T-cell (primary cell): ENCODE measurements at places on chromosomes 4 and X.

GRCh38 chrX:103423955-103424638 lies 47.8 kb downstream of the BEX3 start:
- no peak overlapping the region for H3K4me3 ChIP-seq
- no peaks in the 10 kb centered on the region for H3K27me3 ChIP-seq
- no peaks in the 10 kb centered on the region for H3K36me3 ChIP-seq
- H3K4me1 ChIP-seq, result no peaks in the 10 kb centered on the region
- DNase-seq, result no peak

DNA sequence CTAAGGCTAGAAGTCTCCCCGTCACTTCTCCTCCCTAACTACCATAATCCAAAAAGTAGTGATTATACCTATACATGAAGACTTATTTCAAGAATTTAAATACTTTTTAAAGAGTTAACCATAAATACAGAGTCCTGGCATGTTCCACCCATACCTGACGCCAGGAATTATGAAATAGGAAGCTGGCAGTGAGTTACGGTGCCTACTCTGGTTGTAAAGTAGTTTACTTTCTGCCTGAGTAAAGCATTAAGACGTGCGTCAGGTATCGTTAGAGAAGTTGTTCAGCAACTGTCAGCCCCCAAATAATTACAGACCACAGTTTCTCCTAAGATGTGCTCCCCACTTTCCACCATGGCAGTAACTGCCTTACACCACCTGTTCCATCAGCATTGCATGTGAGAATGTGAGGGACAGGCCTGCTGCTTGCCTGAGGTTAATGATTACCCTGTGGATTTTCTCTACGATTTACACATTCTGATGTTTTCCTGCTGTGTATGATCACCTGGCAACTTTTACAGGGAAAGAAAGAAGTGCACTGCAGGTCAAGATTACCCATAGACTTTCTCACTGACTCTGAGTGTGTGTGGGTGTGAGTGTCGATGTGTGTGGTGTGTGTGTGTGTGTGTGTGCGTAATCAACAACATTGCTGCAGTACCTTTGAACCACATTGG lies 92.3 kb upstream of the SLC7A11 start:
- DNase-seq, result no peak
- no peak overlapping the region for H3K4me3 ChIP-seq
- H3K36me3 ChIP-seq, result no peaks in the 10 kb centered on the region
- no peak overlapping the region for H3K27ac ChIP-seq
- no peaks in the 10 kb centered on the region for H3K4me1 ChIP-seq

DNA sequence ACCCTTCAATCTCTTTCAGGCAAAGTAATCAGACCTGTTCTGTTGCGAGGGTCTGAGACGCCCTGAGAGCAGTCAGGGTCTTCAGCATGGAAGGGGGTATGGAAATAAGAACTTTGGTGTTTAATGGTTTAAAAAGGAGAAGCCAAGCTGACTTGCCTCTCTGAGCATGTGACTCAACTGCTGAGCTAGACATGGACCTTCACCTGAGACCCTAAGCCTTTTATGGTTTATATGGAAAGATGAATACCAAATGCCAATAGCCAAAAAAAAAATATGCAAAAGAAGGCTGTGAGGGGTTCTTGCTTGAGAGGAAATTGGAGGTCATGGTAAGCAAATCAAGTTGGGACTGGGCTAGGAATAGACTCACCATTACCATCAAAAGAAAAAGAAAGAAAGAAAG lies 30.6 kb downstream of the CHRNA9 start:
- DNase-seq, result no peak
- no peaks in the 10 kb centered on the region for H3K36me3 ChIP-seq
- no peaks in the 10 kb centered on the region for H3K4me1 ChIP-seq

DNA sequence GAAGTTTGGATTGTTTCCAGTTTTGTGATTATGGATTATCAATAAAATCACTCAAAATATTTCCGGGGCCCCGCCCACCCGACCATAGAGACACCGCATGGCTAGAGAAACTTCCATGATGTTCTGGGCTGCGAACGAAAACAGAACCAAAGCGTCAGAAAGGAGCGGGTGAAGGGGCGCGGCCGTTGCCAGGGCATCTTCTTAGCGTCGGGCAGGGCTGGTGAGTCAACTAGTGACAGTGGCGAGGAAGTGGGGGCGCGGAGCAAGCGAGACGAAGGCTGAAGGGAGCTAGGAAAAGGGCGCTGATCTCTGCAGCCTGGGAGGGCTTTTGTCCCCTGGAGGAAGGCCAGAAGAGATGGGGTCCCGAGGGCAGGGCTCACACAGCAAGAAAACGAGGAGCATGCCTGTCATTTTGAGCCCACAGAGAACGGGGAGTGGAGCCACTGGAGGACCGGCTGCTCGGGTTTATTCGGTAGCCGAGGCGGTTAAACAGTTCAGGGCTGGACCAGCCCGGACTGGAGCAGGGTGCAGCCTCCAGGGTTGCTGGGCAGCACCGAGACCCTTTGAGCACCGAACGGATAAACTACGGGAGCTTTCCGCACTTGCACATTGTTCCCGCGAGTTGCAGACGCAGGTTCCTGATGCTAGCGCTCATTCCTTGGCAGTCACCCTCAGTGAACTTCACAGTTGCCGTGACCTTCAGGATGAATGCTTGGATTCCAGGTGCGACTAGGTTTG lies 298.1 kb upstream of the TRPC5 start:
- H3K27ac ChIP-seq, result no peak overlapping the region
- H3K27me3 ChIP-seq, result no peaks in the 10 kb centered on the region
- no peak overlapping the region for H3K4me3 ChIP-seq

DNA sequence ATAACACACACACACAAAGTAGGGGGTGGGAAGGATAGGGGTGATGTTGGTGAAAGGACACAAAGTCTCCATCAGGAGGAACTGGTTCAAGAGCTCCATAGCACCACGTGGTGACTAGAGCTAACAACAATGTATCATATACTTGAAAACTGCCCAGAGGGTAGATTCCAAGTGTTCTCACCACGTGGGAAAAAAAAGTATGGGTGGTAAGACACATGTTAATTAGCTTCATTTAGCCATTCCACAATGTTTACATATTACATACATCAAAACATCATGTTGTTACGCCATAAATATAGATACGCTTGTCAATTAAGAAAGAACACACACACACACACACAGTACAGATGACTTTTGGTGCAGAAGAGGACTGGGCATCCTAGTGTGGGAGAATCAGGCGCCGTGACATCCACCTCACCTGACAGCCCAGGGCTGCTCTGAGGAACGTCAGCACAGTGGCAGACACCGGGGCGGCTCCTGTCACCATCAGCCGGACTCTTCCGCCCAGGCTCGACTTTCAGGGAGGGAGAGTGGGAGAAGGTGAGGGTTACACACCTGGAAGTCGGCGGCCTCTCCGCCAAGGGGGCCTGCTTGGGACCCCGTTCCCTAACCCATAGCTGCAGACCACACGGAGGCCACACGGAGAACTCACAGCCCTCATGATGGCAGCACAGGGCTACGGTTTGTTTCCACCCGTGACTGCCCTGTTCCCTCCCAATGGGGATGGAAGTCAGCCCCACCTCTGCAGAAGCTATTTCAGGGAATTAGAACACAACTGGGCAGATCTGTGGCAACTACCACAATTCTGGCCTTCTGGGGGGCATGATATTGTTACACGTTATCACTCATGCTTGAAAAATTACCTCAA lies 31.8 kb upstream of the CENPU start:
- no peak for DNase-seq
- H3K4me3 ChIP-seq, result no peak overlapping the region
- peaks cover 12% of the 10 kb centered on the region for H3K4me1 ChIP-seq
- H3K27ac ChIP-seq, result no peak overlapping the region
- no peaks in the 10 kb centered on the region for H3K27me3 ChIP-seq
- H3K36me3 ChIP-seq, result peaks cover 3% of the 10 kb centered on the region

DNA sequence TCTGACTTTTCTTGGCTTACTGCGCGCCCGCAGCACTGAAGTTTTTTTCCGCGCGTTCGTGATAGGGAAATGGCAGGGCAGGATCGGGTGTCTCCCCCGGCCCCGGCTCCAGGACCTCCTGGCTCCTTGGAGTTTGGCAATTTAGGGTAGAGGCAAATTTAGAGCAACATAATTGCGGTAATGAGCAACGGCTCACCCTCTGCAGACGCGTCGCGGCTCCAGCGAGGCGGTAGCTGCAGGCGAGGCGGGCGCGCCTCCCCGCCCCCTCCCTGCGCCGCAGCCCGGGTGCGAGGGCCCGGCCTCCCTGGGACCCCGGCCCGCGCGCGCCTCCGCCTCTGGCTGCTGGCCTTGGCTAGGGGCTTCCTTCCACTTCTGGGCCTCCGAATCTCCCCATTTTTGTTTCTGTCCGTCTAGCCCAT lies 6.2 kb downstream of the MSX1 start:
- DNase-seq, result no peak
- peaks cover 33% of the 10 kb centered on the region for H3K4me1 ChIP-seq
- H3K27ac ChIP-seq, result no peak overlapping the region

GRCh38 chr4:185222598-185222997 lies 13.2 kb downstream of the SNX25 start:
- no peak overlapping the region for H3K4me3 ChIP-seq
- DNase-seq, result no peak
- H3K36me3 ChIP-seq, result no peaks in the 10 kb centered on the region
- no peaks in the 10 kb centered on the region for H3K4me1 ChIP-seq

DNA sequence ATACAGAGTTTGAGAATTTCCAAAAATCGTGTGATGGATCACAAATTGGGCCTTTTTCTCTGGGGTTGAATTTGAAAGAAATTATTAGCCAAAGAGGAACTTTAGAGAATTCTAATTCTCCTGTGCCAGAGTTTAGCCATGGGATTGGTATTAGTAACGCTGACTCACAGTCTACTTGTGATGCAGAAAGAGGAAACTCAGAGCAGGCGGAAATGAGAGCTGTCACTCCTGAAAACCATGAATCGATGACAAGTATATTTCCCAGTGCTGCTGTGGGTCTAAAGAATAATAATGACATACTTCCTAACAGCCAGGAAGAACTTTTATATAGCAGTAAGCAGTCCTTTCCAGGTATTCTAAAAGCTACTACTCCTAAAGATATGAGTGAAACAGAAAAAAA lies 64.9 kb downstream of the N4BP2 start:
- peaks cover 14% of the 10 kb centered on the region for H3K4me1 ChIP-seq
- no peaks in the 10 kb centered on the region for H3K36me3 ChIP-seq
- H3K27ac ChIP-seq, result no peak overlapping the region
- no peaks in the 10 kb centered on the region for H3K27me3 ChIP-seq
- DNase-seq, result no peak
- no peak overlapping the region for H3K4me3 ChIP-seq

- no peaks in the 10 kb centered on the region for H3K4me1 ChIP-seq
- no peak for DNase-seq
- no peaks in the 10 kb centered on the region for H3K36me3 ChIP-seq
- H3K4me3 ChIP-seq, result no peak overlapping the region
These were observed 342.8 kb downstream of the RAPGEF2 start for GRCh38 chr4:159445692-159446091.

DNA sequence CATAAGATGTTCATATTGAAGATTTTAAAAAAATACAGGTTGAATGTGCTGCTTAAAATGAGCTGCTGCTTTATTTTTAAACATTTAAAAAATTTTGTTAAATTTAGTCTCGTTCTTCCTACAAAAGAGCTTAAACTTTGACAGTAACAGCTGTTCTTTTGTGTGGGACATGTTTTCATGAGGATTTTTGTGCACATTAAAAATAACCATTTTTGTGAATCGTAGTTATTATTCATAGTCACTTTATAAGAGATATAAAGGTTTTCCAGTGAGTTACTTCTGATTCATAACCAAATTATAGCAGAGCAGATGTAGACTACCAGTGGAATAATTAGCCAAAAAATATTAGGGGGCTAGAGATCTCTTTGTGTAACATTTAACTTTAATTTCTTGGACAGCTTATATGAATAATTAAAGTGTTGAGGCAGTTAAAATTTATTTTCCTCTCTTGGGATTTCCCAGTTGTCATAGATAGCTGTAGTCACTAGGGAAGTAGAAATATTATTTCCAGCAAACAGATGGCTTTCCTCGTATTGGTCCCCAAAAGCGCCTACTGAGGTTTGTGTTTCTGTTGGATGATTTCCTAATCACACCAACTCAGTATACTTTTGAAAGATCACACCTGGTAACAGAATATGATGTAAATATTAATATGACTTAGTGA lies 24.2 kb downstream of the RBPJ start:
- peaks cover 2% of the 10 kb centered on the region for H3K4me1 ChIP-seq
- H3K4me3 ChIP-seq, result no peak overlapping the region
- no peak for DNase-seq

GRCh38 chrX:35098419-35098818 lies 155.8 kb downstream of the FAM47B start:
- H3K27me3 ChIP-seq, result no peaks in the 10 kb centered on the region
- H3K27ac ChIP-seq, result no peak overlapping the region
- no peak overlapping the region for H3K4me3 ChIP-seq

- no peaks in the 10 kb centered on the region for H3K36me3 ChIP-seq
- DNase-seq, result no peak
- no peak overlapping the region for H3K27ac ChIP-seq
- no peaks in the 10 kb centered on the region for H3K27me3 ChIP-seq
- H3K4me3 ChIP-seq, result no peak overlapping the region
These were observed 34.5 kb upstream of the TLR2 start for GRCh38 chr4:153649572-153649991.

- H3K4me3 ChIP-seq, result no peak overlapping the region
- H3K4me1 ChIP-seq, result no peaks in the 10 kb centered on the region
- no peaks in the 10 kb centered on the region for H3K27me3 ChIP-seq
- no peak overlapping the region for H3K27ac ChIP-seq
- H3K36me3 ChIP-seq, result no peaks in the 10 kb centered on the region
- DNase-seq, result no peak
These were observed 47.5 kb downstream of the ZGRF1 start for GRCh38 chr4:112589206-112589605.

DNA sequence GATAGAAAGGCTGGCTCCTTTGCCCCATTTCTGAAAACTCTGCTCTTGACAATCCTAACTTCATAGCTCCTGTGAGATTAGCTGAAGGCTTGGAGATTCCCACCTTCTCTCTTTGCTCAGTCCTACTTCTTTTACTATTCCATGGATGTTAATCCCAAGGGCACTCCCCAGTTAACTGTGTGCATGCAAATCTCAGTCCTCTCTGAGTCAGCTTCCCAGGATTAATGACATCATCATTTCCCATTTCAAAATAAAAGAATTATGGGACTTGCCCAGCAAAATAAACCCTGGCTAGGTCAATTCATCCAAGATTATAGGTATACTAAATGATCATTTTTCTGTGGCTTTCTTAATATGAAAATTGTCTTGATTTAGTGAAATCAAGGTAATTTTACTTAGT lies 328.6 kb upstream of the NR3C2 start:
- no peak for DNase-seq
- no peak overlapping the region for H3K27ac ChIP-seq
- H3K4me1 ChIP-seq, result no peaks in the 10 kb centered on the region
- H3K36me3 ChIP-seq, result no peaks in the 10 kb centered on the region
